Ecto neural progenitor cell (in vitro differentiated cells): ENCODE measurements at places on chromosomes 7 and 10.

DNA sequence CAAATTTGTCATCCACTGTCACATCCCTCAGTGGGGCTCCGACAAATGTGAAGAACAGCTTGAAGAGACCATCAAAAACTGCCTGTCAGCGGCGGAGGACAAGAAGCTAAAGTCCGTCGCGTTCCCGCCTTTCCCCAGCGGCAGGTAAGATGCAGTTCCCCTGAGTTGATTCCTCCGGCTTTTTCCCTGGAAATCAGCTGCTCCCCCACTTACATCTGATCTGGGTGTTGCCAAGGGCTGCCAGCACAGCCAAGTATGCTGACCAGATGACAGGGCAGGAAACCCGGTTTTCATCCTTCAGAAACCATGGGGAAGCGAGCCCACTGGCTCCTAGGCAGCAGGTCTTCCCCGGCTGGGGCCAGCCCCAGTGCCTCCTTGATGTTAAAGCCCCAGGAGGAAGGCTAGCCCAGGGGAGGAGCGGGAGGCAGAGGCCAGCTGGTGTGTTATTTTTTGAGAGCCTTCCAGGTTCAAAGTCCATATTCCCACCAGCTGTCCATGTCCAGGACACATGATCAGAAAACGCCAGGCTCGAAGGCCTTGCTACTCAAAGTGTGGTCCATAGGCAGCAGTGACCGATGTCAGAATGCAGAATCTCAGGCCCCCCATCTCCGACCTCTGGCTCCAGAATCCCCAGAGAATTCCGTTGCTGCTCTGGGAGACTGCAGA is 23.4 kb downstream of the AIFM2 start:
- no peak for DNase-seq

DNA sequence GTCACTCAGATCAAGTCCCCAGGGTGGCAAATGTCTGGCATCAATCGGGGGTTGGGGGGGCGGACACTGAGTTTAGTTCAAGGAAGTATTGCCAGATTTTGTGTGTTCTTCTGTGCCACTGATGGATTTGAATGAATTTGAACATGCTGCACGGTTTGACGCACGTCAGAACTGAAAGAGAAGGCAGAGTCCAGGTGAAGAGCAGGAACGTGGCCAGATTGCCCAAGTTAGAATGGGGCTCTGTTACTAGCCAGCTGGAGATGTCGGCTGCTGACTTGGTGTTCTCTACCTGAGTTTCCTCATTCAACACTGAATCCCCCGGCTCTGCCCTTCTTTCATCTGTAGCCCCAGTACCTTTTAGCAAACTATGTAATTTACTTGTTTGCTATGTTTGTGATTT is 180.2 kb downstream of the PRKCQ start:
- DNase-seq: no peak

- DNase-seq: no peak
These were observed 16.3 kb downstream of the PI4K2A start for GRCh38 chr10:97656777-97657176.

DNA sequence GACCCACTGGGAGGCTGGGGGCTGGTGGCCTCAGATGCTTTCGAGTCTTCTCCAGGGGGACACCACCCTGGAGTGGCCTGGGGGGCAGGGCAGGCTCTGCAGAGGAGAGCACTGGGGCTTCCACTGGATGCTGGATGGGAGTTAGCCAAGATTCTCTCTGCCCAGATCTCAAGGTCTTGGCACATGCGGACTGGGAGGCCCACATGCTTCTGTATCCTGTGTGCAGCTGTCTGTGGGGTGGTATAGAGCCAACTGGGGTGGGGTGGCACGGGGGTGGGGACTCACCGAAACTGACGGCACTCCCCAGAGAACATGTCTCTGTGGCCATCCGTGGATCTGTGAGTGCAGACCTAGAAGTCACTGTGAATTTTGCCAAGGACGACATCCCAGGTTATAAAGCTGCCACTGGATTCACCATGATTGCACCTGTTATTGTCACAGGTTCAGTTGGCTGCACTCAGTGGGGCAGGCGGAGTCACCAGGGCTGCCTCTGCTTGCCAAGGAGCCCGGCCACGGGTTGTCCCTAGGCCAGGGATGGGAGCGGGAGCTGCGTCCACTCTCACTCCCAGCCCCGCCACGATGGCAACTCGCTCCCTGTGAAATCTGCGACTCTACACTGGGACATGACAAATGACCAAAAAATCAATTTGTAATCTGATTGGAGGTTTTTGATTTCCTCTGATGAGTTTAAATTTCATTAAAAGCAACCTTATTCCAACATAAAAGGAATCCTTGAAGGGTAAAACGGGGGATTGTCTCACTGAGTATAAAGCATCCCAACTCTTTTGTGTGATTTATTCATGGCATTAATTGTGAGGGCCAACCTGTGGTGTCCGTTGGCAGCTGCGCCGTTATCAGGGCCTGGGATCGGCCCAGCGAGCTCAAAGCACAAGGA is 131.3 kb downstream of the EBF3 start:
- peak; percentile 38 for DNase-seq

GRCh38 chr7:22429386-22429785 is 70.6 kb downstream of the STEAP1B start:
- DNase-seq: no peak

DNA sequence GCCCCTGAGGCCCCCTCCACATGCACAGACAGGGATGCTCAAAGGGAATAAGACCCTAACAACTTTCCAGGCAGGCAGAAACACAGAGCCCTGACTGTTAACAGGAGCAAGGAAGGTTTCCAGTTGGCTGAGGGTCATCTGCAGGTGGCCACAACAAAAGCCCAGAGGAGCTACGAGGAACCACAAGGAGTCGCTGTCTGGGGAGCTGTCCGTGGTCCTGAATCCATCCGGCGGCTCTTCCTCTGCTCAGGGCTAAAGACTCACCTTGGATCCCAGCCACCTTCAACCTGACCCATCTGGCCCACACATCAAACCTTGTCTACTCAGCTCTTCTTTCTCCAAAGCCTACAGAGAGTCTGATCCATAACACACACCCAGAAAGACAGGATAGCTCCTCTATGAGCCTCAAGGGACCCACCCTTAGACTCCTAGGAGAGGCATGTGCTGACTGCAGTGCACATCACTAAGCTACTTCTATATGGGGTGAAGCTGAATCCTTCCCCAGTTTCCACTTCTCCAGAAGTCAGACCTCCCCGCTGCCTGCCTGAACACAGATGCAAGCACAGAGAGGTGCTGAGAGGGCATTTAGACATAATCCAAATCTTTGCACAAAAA is 104.0 kb downstream of the SLIT1 start:
- peak; percentile 88 for DNase-seq

- no peak for DNase-seq
These were observed 2.1 kb downstream of the COL13A1 start for GRCh38 chr10:69803809-69804208.

GRCh38 chr7:75072981-75073283 is 670 bp downstream of the RCC1L start:
- DNase-seq: no peak

DNA sequence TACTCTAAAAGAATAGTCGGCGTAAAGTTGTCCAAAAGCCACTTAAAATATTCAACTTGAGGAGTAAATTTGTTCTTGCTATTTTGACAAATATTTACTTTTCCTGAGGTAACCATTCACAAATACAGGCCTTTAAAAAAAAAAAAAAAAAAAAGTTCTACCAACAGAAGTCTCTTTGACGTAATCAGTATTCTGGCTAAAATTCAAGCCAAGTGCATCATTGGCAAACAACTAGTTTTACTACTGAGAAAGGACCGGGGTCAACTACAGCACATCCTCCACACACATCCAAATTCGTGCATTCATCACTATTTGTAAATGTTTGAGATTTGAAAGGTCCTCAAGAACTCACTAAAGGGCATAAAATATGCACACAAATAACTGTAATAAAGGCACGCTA is 2.0 kb downstream of the OAT start:
- DNase-seq: no peak

- DNase-seq: no peak
These were observed 186.6 kb downstream of the FANK1 start for GRCh38 chr10:126083009-126083408.

GRCh38 chr7:151869455-151869854 is 7.5 kb downstream of the PRKAG2 start:
- no peak for DNase-seq

DNA sequence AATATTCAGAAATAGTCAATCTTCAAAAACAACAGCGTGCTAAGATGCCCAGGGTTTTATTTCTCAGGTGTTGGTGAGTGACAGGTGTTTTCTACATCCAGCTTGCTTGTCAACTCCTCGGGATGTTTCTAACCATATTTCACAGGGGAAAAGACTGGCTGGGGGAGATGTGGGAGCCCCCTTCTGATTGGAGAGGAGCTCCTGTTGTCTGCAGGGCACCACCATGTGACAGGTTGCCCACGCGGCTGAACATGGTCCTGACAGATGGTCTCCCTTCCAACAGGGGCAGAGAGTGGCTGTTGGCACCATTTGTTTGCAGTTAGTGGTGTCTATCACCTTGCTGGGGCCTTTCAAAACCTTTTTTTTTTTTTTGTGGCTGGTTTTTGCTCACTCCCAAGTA is 16.5 kb upstream of the GPR26 start:
- DNase-seq: no peak

DNA sequence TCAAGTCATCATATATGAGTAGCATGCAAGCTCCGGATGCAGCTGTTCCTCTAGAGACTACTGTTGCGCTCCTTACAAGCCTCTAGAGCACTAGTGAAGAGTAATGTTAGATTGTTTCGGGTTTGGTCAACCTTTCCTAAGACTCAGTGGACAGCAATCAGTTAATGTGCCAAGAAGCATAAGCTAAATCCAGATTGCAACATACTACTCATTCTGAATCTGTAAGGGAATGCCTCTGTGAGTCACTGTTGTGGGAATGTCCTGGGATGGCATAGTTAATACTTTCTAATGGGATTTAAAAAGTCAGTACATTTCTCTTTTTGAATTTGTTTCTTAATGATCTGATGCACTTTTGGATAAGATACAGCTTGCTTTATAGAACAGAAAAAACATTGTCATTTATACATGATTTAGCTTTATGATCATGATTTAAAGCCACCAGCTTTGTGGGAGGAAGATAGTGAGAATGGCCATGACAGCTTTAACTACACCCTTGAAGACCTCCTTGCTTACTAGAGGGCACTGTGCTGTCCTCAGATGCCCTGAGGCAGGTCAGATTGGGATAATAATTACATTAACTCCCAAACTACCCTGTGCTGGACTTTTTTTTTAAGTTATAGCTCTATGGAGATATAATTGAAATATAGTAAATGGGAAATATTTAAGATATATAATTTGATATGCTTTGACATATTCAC is 138.4 kb downstream of the SDK1 start:
- DNase-seq: no peak

DNA sequence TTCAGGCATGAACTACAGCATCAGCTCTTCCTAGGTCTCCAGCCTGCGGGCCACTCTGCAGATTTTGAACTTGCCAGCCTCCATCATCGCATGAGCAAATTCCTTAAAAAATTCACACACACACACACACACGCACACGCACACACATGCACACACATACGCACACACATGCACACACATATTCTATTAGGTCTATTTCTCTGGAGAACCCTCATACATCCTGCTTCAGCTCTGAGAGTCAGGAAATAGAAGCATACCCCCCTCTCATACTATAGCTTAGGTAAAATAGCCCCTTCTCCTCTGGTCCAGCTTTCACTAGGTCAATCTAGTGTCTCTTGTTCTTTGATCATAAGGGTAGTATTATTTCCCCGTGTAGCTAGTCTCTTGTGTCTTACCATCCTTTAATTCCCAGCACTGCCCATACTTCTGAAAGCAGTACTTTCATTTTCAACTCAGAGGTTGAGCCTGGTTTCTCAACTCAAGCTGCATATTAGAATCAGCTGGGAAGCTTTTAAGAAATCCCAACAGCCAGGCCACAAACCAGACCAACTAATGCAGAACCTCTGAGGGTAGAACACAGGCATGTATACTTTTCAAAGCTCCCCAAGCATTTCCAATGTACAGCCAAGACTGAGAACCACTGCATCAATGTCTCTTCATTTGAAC is 30.9 kb upstream of the ITGB8 start:
- DNase-seq: no peak

GRCh38 chr10:91976317-91977051 is 52.9 kb downstream of the BTAF1 start:
- DNase-seq: no peak

DNA sequence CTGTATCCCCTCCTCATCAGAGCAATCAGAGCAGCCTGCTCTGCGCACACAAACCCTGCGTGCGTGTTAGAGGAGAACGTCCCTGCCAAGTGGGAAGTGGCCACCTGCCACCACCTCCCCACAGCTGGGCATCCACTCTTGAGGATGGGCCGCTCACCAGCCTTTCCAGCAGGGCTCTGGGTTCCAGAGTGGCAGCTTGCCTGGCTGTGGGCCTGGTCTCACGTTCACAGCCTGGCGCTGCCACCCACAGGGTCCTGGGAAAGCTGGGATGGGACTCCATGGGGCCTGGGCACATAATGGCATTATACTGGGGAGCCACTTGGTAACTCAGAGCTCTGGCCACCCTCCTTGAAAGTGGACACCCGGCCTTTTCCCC is 151.1 kb upstream of the PPP2R2D start:
- DNase-seq: no peak

GRCh38 chr7:148289630-148290029 is 300.9 kb upstream of the C7orf33 start:
- no peak for DNase-seq

DNA sequence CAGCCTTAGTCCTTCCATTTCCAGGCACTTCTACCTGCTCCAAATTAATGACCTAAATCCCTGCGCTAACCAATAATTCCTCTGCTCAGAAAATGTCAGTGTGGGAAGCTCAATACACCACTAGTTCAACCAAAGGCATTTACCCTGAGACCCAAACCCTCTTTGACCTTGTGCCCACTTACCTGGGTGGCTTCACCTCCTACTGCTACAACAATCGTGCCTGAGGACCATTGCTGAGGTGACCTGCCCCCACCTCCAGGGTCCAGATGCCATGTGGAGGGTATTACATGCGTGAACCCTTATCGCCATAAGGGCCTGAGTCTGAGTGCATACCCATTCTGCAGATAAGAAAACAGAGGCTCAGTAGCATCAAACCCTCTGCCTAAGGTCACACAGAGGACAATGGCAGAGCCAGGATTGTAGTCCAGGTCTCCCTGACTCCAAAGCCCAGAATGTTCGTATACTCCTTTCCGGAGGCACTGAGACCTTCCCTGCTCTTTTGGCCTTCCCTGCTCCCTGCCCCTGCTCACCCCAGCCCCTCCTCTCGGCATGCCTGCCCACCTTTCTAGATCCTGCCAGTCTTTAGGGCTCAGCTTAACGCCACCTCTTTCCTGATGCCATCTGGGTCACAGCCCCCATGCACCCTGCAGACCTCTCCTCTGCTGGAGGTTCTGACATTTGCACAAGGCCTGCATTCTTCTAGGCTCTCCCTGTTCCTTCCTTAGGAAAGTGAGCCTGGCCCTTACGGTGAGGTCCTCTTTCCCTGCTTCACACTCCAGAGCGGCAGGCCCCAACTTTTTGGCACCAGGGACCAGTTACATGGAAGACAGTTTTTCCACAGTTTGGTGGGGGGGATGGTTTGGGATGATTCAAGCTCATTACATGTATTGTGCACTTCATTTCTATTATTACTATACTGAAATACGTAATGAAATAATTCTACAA is 94.9 kb downstream of the CHST15 start:
- DNase-seq: no peak

DNA sequence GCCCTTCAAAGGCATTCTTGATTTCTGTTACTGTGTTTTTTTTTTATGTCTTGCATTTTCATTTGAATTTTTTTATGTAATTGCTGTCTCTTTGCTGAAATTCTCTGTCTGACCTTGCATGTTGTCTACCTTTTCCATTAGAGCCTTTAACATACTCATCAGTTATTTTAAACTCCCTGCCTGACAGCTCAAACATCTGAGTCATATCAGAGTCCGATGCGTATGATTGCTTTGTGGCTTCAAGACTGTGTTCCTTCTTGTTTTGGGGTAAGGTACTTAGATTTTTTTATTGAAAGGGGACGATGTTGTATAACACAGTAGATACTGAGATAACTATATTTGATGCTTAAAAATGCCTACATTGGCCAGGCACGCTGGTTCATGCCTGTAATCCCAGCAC is 9.7 kb upstream of the TARP start:
- DNase-seq: no peak
